C1 segment of cervical spinal cord (tissue), 14 donors: ENCODE measurements at places on chromosomes 11 and 22.

GRCh38 chr11:130121445-130121978, 38.1 kb upstream of the ST14 start:
- no peak for DNase-seq

DNA sequence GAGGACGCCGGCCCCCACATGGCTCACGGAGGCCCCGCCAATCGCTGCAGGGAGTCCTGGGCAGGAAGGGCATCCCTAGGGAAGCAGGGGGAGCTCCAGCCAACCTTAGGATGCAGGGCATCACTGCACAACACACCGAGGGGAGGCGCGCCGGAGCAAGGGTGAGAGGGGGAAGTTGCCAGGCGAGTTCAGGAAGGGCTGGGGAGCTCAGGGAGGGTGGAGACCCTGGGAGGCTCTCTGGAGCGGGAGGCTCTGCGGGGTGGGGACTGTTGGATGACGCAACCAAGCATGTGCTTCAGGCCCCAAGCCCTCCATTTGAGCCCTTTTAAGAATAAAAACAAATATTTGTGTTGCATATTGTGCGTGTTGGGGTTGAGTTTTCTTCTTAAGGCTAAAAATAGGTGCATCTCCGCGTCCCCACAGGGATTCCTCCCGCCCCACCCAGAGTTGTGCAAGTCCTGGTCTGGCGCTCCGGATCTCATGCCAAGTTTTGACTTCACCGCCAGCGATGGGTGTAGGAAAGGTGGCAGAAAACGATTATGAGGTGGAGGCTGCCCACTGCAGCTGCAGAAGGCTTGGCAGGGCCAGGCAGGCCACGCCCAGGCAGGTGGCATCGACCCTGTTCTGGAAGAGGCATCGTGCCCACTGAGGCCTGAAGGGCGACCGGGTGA, 65.2 kb downstream of the WNT7B start:
- no peak for DNase-seq

DNA sequence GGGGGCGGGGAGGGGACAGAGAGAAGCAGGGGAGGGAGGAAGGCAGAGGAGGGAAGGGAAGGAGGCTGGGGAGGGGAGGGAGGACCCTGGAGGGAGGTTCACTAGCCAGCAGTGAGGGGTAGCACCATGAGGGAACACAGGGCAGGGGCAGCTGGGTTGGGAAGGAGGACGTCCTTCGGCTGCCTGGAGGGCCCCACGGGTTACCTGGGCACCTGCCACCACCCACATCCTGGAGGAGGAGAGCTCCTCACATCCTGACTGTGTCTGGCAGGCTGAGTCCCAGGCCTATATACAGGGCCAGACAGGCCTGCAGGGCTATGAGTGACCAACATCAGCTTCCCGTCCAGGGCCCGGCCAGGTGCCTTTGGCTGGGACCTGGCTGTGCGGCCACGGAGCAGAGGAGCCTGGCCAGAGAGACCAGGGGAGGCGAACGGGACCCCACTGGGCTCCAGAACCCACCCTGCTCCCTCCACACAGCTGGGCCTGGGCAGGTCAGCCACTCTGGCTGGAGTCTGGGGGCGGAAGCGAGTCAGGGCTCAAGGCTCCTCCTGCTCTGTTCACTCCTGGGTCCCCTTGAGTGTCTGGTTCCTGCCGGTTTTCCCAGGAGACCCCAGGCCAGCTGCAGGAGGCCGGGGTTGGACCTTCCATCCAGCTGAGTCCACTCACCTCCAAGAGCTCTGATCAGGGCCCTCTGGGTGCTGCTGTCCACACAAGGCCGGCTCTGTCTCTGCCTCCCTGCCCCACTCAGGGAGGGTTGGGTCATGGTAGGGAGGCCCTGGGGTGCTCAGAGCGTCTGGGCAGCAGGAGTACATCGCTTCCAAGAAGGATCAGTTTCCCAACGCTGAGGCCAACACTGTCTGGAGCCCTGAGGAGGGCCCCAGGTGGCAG, 677.7 kb downstream of the BRD1 start:
- DNase-seq: no peak

GRCh38 chr22:42655693-42656092, 6.5 kb upstream of the CYB5R3 start:
- no peak for DNase-seq

- no peak for DNase-seq
These were observed 91.7 kb downstream of the PIWIL4 start for GRCh38 chr11:94658888-94659287.

GRCh38 chr22:41511521-41511968, 32.7 kb downstream of the POLR3H start:
- DNase-seq: no peak

DNA sequence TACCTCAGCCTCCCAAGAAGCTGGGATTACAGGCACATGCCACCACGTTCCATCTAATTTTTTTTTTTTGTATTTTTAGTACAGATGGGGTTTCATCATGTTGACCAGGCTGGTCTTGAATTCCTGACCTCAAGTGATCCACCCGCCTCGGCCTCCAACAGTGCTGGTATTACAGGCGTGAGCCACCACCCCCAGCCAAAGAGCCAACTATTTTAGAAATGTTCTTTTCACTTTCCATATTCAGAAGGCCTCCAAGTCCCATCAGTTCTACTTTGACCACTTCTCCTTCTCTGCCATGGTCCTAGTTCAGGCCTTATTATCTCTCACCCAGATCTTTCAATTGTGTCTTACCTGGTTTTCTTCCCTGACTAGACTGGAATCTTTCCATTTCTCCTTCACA, 48.2 kb downstream of the CCDC83 start:
- no peak for DNase-seq

- no peak for DNase-seq
These were observed 264.7 kb upstream of the B3GAT1 start for GRCh38 chr11:134676516-134677287.

DNA sequence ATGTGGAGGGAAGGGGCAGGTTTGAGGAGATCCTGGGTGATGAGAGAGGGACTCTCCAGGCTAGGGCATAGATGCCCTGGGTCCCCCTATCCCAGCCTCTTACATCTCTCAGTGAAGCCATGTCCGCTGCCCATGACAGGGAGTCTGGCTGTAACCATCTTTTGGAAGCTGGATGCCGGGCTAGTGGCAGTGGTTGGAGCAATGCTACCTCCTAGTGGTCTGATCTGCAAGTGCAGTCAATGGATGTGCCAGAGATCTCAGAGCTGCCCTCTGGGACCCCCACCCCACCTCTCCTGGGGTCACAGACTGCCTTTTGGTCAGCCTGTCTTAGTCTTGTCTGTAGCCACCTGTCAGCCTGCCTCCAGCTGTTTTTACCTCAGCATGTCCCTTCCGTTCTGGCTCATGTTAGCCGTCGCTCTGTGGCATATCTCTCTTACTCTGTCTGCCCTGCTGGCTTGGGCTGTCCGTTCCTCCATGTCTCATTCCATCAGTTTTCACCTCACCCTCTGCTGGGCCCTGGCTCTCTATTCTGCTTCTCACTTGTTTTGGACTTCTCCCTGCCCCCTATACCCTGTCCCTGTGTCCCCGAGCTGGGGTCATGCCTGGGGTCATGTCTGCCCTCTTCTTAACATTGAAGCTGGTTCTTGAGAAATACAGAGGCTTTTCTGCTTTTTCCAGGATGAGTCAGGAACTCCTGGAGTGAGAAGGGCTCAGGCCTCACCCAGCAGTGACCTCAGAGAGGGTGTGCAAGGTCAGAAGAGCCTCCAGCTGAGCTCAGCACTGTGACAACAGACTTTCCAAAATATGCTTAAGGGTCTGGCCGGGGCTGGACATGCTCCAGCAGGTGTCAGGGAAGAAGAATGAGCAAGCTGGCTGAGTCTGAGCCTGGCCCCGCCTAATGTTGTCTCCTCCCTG, 52.0 kb upstream of the THY1 start:
- peak; percentile 38 for DNase-seq
